ENCODE measurements at places on chromosomes 1 and 21.

DNA sequence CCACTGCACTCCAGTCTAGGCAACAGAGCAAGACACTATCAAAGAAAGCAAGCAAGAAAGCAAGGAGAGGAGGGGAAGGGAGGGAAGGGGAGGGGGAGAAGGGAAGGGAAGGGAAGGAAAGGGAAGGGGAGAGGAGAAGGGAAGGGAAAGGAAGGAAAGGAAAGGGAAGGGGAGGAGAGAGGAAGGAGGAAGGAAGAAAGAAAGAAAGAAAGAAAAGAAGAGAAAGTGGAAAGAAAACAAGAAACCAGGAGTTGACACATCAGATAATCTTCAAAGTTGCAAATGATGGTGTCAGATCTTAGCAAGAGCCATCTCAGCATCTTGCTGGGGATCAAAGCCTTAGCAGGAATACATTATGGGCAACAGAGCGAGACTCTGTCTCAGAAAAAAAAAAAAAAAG is 14.9 kb upstream of the CDA start:
- DNase-seq, result no peak

GRCh38 chr1:33930346-33931110 is 66.6 kb downstream of the HMGB4 start:
- DNase-seq, result peak; percentile 69

- no peak for DNase-seq
Measured at GRCh38 chr1:78471890-78472620, 18.7 kb upstream of the PTGFR start.

- DNase-seq, result no peak
Measured at GRCh38 chr1:101310506-101310905, 73.7 kb downstream of the S1PR1 start.

DNA sequence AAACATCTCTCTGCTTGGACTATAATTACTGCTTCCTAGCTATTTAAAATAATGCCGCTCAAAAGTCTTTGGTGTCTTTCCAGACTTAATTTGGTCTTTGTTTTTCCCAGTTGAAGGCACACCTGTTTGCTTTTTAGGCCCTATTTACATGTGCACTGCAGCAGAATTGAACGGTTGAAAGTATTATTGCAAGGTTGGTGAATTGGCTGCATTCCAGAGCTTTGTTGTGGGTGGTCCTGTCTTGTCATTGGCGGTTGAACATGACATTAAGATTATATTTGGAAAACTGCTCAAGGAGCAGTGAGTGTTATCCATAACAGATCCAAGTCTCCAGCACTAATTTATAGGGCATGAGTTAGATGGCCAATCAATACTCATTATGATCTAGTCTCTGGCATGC is 656.3 kb downstream of the PTPRC start:
- DNase-seq, result no peak
